ENCODE measurements at places on chromosomes 4 and X. TPM values are rescaled to one million over a fixed set of nuclear protein-coding genes. Genes with fewer than 3 reads are reported as not detected.

GRCh38 chrX:18415386-18415785 is 10.0 kb upstream of the CDKL5 start:
- no peak for DNase-seq

DNA sequence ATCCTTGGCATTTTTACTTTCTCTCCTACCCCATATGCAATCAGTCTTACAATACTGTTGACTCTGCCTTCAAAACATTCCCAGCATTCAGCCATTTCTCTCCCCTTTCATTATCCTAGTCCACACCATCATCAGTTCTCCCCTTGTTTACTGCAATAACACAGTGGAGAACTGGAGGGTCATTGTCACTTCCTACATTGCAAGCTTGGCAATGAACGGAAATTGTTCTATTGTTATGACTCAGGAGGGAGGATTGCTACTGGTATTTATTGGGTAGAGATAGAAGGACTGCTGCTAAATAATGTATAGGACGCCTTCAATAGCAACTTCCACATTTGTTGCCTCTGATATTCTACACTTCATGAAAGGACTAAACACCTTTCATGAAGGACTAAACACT is 231.8 kb downstream of the BANK1 start:
- DNase-seq, result no peak

- peak; percentile 14 for DNase-seq
Measured at GRCh38 chrX:154486052-154486395, 391 bp downstream of the UBL4A start.

- peak; percentile 13 for DNase-seq
Measured at GRCh38 chr4:127012549-127012948, 620.2 kb upstream of the INTU start.

GRCh38 chr4:78566834-78567499 is 15.4 kb downstream of the ANXA3 start:
- DNase-seq, result no peak

GRCh38 chr4:15659768-15660570 is 4.8 kb upstream of the FBXL5 start:
- DNase-seq, result peak; percentile 91

DNA sequence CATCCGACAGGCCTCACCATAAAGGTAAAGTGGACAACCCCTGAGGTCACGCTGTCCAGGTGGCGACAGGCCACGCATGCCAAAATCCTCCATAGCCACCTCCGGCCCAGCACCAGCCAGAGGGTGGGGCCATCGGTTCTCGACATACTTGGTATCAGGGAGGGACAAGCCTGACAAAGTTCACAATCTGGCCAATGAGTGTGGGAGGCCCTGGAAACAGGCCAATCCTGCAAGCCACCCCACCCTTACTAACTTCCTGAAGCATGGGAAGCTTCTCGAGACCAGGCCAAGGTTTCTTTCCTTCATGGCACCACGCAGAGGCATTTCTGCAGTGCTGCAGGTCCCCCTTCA is 73.8 kb downstream of the MTMR1 start:
- no peak for DNase-seq

DNA sequence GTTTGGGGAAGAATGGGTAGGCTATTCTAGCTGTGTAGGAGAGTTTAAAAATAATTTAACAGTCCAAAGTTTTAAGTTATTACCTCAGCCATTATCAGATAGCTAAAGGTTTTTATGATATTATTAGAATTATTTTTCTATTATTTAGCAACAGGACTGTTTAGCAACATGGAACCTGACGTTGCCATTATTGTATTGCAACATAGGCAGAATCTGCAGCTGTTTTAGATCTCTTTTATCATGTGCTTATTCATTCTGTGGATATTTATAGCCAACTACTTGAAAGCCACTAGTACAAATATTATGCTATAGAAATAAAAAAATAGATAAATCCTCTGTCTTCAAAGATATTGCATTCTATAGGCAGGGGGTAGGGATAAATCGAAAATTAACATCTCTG is 382.0 kb upstream of the TRAM1L1 start:
- peak; percentile 6 for DNase-seq

- no peak for DNase-seq
Measured at GRCh38 chr4:81954271-81954670, 419.5 kb downstream of the HNRNPD start.

Gene NR0B1
- total RNA-seq, result not detected

Gene ASB9
- total RNA-seq, result 2.6 TPM

Gene KCTD8
- under 0.01 TPM for total RNA-seq

Gene EDNRA
- total RNA-seq, result 4.2 TPM

Gene MMRN1
- not detected for total RNA-seq

Data from fibroblast of villous mesenchyme (primary cell).